ENCODE measurements at places on chromosomes 6 and 20. TPM values are rescaled to one million over a fixed set of nuclear protein-coding genes. Genes with fewer than 3 reads are reported as not detected.

- H3K27ac ChIP-seq: no peak overlapping the region
- H3K36me3 ChIP-seq: no peaks in the 10 kb centered on the region
- DNase-seq: no peak
- H3K4me1 ChIP-seq: no peaks in the 10 kb centered on the region
- H3K27me3 ChIP-seq: no peaks in the 10 kb centered on the region
These were observed 17.5 kb downstream of the HMGN4 start for GRCh38 chr6:26555505-26556262.

GRCh38 chr6:146949425-146949824, 254.8 kb upstream of the STXBP5 start:
- DNase-seq: no peak
- H3K4me1 ChIP-seq: no peaks in the 10 kb centered on the region
- no peaks in the 10 kb centered on the region for H3K36me3 ChIP-seq

BPIFB2 gene
- not detected for total RNA-seq

DNA sequence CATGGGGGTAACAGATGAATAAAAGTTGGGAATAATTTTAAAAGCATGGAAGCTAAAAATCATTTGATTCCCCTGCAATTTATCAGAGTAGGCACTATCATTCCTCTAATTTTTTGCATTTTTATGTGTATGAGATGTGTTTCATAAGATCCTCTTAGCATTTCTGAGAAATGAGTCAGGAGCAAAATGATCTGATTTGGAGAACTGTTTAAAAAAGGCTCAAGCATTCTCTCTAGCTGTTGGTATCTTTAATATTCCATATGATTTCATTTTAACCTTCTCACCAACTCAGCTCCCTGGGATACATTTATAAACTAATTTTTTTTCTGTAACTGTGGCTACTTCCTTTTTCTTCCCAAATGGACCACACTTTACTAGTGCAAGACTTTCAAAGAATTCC, 60.9 kb downstream of the MCHR2 start:
- H3K4me3 ChIP-seq: no peak overlapping the region
- no peaks in the 10 kb centered on the region for H3K4me1 ChIP-seq
- H3K27ac ChIP-seq: no peak overlapping the region
- DNase-seq: no peak
- no peaks in the 10 kb centered on the region for H3K36me3 ChIP-seq
- H3K27me3 ChIP-seq: no peaks in the 10 kb centered on the region

DNA sequence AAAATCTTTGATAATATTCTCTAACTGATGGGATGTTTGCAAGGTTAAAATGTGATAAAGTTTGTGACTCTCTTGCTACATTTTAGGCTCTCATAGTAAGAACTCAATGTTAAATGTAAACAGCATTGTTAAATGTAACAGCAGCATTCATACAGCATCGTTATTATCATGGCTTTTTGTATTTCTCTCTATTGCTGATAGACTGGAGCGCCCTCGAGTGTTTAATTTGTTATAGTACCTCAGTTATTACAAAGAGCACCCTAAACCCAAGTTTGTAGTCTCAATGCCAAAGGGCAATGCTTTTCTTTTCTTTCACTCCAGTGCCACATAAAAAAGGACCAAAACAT, 14.9 kb upstream of the TTPAL start:
- no peaks in the 10 kb centered on the region for H3K27me3 ChIP-seq
- no peak overlapping the region for H3K4me3 ChIP-seq
- DNase-seq: no peak
- no peaks in the 10 kb centered on the region for H3K36me3 ChIP-seq

DNA sequence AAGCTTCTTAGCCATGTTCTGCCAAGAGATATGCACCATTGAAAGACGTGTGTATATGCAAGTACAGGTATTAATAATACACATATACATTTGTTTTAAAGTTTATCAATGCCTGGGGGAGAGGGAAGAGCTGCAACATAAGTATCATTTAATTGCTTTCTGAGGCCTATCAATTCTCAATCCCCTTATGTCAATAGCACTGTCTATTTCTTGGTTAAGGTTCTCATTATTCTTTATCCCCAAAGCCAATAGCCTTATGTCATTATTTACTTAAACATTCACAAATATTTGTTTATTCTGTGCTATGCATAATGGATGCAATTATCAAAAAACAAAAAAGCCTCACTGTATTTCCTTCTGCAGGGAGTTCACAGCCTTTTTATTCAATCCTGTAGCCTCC, 350.3 kb upstream of the KCNQ5 start:
- H3K4me3 ChIP-seq: no peak overlapping the region
- no peak overlapping the region for H3K27ac ChIP-seq
- DNase-seq: no peak
- no peaks in the 10 kb centered on the region for H3K36me3 ChIP-seq
- H3K4me1 ChIP-seq: no peaks in the 10 kb centered on the region
- no peaks in the 10 kb centered on the region for H3K27me3 ChIP-seq

DNA sequence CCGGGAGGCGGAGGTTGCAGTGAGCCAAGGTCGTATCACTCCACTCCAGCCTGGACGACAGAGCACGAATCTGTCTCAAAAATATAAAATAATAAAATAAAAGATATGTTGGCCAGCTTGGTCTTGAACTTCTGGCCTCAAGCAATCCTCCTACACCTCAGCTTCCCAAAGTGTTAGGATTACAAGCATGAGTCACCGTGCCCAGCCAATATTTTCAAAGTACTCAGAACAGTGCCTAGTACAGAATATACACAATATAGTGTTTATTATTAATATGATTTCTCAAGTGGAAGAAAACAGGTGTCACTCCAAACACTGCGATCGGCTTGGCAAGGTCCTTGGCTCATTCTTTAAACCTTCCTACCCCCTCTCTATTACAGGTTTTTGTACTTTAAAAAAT, 3.1 kb downstream of the FAM210B start:
- no peak for DNase-seq
- no peaks in the 10 kb centered on the region for H3K27me3 ChIP-seq
- peaks cover 30% of the 10 kb centered on the region for H3K4me1 ChIP-seq
- no peak overlapping the region for H3K4me3 ChIP-seq
- no peak overlapping the region for H3K27ac ChIP-seq

BNIP5 gene
- not detected for total RNA-seq

EYS gene
- total RNA-seq: not detected

TRIM10 gene
- total RNA-seq: not detected

- H3K36me3 ChIP-seq: no peaks in the 10 kb centered on the region
- no peak overlapping the region for H3K4me3 ChIP-seq
- H3K27me3 ChIP-seq: no peaks in the 10 kb centered on the region
- H3K4me1 ChIP-seq: peaks cover 24% of the 10 kb centered on the region
- no peak for DNase-seq
These were observed 7.7 kb downstream of the ADGRF1 start for GRCh38 chr6:47034421-47034820.

- no peaks in the 10 kb centered on the region for H3K36me3 ChIP-seq
- no peak overlapping the region for H3K4me3 ChIP-seq
- H3K27ac ChIP-seq: no peak overlapping the region
- no peaks in the 10 kb centered on the region for H3K27me3 ChIP-seq
These were observed 32.1 kb downstream of the FNDC1 start for GRCh38 chr6:159201336-159201735.

FOXF2 gene
- not detected for total RNA-seq

SNAI1 gene
- 4.4 TPM for total RNA-seq

PCMT1 gene
- 106 TPM for total RNA-seq

HCRTR2 gene
- total RNA-seq: not detected

DNA sequence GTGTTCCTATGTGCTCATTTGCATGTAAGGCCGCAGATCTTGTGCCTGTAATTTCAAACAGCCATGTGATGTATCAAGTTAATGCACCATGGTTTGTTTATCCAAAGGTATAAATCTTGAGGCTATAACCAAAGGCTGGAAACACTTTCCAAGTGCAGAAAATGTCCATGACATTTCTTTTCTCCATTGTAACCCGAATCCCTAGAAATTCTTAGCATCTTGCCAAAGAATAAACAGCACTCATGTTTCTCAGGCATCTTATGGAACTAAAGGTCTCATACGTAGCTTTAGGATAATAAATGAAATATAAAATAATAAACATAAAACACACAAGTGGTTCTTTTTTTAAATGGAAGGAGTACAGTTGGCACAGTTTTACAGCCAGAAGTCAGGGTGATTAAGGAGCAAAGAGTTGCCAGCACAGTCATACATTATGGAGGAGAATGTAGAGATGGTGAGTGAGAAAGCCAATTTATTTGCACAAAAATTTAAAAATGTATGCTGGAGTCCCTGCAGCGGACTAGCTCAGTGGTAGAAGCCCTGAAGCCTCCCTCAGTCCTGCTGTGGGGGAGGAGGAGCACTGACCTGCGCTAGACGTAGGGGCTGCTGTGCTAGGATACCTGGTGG, 18.0 kb downstream of the CDH26 start:
- H3K27ac ChIP-seq: no peak overlapping the region
- H3K4me3 ChIP-seq: no peak overlapping the region
- H3K4me1 ChIP-seq: no peaks in the 10 kb centered on the region
- DNase-seq: no peak

- H3K27ac ChIP-seq: no peak overlapping the region
- no peaks in the 10 kb centered on the region for H3K36me3 ChIP-seq
- no peaks in the 10 kb centered on the region for H3K27me3 ChIP-seq
- no peak for DNase-seq
- no peaks in the 10 kb centered on the region for H3K4me1 ChIP-seq
These were observed 222.9 kb upstream of the DEFB112 start for GRCh38 chr6:50272611-50273010.

DNA sequence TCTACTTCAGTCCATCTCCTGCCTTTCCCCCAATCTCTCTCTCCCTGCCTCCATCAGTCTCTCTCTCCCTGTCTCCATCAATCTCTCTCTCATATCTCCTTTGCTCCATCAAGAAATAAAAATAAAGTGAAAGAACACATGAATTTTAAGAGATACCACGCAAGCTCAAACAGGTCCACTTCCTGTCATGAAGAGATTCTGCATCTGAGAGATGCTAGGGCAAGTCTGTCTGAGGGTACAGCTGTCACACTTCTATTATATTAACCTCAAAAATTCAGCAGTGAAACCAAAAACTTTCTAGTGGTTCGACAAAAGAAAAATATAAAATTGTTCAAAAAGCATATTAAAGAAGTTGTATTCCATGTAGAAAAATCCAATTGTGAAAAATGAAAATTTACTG, 296.8 kb upstream of the RSPO3 start:
- no peak for DNase-seq
- no peaks in the 10 kb centered on the region for H3K27me3 ChIP-seq
- no peaks in the 10 kb centered on the region for H3K4me1 ChIP-seq
- no peaks in the 10 kb centered on the region for H3K36me3 ChIP-seq
- no peak overlapping the region for H3K27ac ChIP-seq

DNA sequence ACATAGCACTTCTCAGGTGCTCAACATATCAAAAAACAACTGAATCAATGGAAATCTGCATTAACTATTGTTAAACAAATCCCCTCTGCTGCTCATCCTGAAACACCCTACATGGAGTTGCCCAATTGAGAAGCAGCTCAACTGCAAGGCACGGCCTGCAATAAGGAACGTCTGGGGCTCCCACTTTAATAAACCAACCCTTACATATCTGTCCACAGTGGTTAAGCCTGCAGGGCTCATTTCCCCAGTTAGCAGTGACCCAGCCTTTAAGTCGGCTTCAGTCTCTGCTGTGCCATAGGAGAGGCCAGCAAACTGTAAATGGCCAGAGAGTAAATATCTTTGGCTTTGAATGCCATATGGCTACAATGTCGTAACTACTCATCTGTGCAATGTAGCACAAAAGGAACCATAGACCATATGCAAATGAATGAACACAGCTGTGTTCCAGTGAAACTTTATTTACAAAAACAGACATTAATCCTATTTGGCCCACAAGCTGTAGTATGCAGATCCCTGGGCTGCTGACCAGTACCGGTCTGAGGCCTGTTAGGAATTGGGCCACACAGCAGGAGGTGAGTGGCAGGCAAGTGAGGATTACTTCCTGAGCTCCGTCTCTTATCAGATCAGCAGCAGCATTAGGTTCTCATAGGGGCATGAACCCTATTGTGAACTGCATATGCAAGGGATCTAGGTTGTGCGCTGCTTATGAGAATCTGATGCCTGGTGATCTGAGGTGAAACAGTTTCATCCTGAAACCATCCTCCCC, 522.7 kb upstream of the CDH4 start:
- H3K27me3 ChIP-seq: no peaks in the 10 kb centered on the region
- no peak overlapping the region for H3K27ac ChIP-seq
- no peak for DNase-seq
- no peaks in the 10 kb centered on the region for H3K36me3 ChIP-seq
- no peaks in the 10 kb centered on the region for H3K4me1 ChIP-seq

COX4I2 gene
- 6.8 TPM for total RNA-seq

- no peak overlapping the region for H3K27ac ChIP-seq
- no peak for DNase-seq
- no peaks in the 10 kb centered on the region for H3K36me3 ChIP-seq
- no peaks in the 10 kb centered on the region for H3K27me3 ChIP-seq
These were observed 79.6 kb downstream of the KHDC1L start for GRCh38 chr6:73145690-73146089.

DNA sequence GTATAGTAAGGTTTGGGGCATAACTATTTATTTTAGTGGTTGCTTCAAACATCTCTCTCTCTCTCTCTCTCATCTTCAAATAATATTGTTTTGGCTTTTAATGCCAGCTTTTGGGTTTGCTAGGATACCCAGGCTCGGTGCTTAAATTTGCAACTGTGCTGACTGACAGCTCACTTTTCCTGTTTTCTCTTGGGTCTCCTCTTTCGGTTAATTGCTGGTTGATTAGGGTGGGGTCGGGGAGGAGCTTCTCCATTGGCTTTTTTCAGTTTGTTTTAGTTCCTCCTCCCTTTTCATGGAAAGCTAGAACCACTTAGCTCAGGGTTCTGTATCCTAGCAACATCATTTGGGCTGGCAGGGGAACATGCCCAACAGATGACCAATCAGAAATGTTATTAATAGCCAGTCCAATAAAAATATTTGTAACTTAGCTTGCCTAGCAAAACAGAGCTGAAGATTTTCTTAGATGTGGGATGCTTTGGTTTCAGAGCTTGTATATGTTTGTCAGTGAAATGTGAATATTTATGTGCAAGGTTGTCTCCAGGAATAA, 11.3 kb downstream of the TFAP2B start:
- no peak overlapping the region for H3K27ac ChIP-seq
- DNase-seq: no peak
- no peak overlapping the region for H3K4me3 ChIP-seq
- peaks cover 10% of the 10 kb centered on the region for H3K27me3 ChIP-seq
- H3K36me3 ChIP-seq: no peaks in the 10 kb centered on the region

RANBP9 gene
- 28.4 TPM for total RNA-seq

DNA sequence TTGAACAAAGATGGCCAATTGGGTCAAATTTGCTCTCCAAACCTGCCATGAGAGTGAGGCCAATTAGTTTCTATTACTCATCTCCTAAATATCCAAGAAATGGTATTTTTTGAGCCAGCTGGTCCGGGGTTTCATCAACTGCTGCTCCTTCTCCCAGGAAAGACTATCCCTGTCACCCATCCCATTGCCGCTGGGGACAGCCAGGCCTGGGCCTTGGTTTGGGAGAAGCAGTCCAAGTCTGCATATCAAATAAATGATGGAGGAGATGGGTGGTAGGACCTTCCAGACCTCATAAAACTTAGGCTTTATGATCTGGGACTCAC, 46.7 kb upstream of the TTPAL start:
- no peaks in the 10 kb centered on the region for H3K27me3 ChIP-seq
- H3K4me3 ChIP-seq: no peak overlapping the region
- H3K4me1 ChIP-seq: no peaks in the 10 kb centered on the region
- no peaks in the 10 kb centered on the region for H3K36me3 ChIP-seq
- DNase-seq: no peak
